Mesothelial cell of epicardium (in vitro differentiated cells): ENCODE measurements at places on chromosomes 5 and 9.

- no peak for DNase-seq
These were observed 41.5 kb upstream of the MACIR start for GRCh38 chr5:103217101-103217500.

- DNase-seq = no peak
These were observed 64.9 kb upstream of the TJP2 start for GRCh38 chr9:69109152-69109551.

DNA sequence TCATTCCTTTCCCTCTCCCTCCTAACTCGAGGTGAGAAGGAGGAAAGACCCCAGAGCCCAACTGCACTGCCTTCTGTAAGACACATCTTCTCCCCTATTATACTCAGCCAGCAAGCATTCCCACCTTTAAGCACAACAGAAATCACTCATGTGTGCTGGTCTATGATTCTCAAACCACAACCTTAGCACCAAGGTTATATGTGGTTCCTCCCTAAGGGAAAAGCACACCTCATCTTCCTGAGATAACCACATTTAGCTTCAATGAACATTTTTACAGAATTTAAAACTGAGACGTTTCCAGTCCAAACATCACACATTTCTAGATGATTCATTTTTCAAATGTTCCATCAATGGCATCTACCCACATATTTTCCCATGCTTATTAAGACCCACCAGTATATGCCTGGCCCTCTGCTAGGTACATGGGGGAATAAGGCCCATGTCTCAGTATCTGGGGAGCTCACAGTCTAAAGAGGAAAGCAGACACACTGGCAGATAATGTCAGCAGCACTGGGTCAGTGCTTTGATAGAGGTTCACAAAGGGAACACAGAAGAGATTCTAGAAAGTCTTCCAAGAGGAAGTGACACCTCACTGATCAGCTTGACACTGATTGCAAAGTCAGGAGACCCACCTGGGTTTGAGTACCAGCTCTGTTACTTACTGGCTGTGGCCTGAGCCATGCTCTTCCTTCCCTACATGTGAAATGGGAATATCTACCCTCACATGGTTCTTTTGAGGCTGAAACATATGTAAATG is 245.4 kb downstream of the DENND1A start:
- DNase-seq = no peak

DNA sequence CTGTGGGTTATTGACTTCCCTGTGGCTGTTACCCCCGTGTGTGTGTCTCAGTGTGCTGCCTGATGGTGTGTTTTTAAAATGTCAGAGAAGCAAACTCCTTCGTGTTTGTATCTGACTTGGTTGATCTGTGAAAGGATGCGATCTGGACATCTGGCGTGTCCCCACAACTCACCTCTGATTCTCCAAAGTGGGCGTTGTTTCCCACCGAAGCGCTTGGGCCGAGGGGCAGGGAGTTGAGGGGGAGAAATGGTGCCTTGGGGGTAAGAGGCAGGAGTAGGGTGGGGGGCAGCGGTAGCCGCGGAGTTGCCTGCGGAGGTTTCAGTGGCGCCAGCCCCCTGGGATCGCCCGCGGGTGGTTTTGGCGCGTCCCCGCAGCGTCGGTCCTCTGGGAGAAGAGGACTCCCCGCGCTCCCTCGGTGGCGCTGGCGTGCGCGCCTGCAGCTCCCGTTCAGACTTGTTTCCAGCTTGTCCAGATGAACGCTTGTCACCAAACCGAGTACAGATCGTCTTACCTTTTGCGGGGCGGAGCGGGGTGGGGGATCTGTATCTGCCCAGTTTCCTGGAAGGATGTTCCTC is 1.1 kb downstream of the MAST4 start:
- peak; percentile 64 for DNase-seq

DNA sequence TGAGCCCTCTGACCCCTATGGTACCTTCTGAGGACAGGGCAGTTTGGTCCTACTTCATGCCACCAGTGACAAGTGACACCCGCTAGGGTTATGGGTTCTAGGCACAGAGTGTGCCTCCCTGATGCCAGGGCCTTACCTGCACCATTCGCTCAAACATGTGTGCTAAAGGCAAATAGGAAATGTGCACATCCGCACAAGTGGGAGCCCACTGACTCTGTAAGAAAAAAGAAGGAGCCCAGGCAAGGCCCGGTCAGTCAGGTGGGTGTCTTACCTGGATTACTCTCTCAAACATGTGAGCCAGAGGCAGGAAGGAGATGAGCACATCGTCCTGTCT is 29.1 kb upstream of the MEIKIN start:
- peak; percentile 17 for DNase-seq

GRCh38 chr9:111483439-111483857 is 735 bp downstream of the ECPAS start:
- DNase-seq = peak; percentile 27

DNA sequence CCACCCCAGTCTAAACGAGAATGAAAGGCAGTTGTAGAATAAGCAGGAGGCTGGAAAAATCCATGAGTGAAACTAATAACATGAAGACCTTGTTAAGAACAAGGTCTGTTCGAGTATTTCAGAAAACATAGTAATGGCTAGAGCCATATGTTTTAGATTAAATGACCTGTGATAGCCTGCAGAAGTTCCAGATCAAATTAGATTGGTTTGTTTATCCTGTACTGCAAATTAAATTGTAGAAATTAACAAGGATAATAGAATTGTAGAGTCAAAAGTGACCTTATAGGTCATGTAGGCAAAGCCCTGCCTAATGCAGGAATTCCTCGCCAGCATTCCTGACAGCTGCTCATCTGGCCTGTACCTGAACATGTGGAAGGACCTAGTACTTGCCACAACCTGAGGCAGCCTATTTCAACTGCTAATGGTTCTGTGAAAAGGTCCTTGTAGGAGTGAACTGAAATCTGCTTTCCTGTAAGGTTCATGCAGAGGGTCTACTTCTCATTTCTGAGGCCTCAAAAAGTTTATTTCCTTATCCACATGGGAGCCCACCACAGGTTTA is 17.2 kb downstream of the LIX1 start:
- no peak for DNase-seq

- DNase-seq = no peak
These were observed 54.8 kb downstream of the MYO10 start for GRCh38 chr5:16881251-16881650.

DNA sequence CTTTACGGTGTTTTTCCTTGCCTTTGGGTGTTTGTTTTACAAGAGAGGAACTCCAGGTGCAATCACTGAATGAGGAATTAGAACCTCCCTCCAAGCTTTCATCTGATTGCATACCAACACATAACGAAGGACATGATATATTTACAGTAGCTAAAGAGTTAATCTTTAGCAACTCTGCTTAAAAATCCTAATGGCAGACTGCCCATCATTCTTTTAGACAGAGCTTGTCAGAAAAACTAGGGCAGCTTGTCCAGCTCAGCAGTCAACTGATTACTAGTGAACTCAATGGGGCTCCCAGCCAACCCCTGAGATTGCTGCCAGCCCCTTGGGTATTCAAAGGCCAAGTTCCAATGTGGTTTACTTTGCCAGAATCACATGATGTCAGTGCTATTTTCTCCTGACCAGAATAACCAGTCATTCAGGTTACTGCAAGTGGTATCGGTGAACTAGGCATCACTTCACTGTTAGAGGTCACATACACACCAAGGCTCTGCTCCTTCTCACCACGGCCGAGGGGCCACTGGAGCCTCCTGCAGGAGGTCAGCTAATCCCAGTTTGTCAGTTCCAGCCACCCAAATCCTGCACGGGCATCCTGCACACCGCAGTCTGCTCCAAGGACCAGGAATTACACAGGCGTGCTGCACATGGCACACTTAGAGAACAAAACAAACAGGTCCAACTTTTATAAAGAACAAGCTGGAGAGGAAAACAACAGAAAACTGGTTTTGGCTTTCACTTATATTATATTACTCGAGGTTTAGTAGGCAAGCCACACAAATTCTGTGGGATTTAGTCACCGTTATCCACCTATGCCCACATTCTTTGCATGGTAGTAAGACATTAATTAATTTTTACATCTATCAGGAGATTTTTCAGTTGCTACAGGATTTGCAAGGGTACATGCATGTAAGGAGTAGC is 62.5 kb downstream of the NFIB start:
- peak; percentile 49 for DNase-seq

DNA sequence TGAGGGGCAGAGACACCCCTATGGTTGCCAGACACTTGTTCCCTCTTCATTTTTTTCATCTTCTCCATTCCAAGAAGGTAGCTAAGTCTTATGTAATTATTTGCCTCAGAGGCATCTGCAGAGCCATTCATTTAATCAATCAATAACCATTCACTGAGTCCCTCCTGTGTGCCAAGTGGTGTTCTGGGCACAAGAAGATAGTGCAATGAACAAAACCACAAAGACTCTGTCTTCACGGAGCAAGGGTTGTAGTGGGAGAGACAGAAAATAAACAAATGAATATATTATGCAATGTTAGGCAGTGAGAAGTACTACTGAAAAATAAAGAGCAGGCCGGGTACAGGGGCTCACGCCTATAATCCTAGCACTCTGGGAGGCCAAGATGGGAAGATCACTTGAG is 41.4 kb upstream of the CTNNA1 start:
- no peak for DNase-seq

DNA sequence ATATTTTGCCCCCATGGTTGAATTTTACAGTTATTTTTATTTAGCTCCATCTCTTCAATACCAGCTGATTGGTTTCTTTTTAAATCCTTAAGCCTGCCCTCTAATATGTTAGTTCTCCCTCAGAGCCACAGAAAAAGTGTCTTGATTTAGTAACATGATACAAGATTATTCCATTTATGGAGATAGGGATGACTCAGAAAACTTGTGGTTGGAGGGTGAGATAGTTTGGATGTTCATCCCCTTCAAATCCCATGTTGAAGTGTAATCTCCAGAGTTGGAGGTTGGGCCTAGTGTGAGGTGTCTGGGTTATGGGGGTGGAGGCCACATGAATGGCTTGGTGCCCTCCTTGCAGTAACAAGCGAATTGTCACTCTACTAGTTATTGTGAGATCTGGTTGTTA is 115.7 kb downstream of the FBXO38 start:
- no peak for DNase-seq

GRCh38 chr9:83652433-83652832 is 29.5 kb downstream of the IDNK start:
- no peak for DNase-seq

DNA sequence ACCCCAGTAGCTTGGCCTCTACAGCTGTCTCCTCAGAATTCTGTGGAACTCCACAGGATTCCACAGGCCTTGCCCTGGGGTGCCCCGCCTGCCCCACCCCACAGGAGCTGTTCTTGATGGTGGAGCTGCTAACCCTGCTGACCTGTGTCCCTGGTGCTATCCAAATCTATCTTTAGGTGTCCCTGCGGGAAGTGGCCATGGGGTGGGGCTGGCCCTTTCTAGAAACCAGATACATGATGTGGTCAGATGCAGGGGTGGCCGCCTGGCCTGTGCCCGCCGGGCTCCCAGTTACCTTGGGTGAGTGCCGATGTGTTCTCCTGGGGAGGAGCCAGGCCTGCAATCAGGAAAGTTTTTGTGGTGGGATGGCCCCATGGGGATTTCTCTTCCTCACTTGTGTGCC is 34.2 kb downstream of the WNK2 start:
- DNase-seq = no peak

- DNase-seq = no peak
These were observed 14.3 kb upstream of the JADE2 start for GRCh38 chr5:134510970-134511795.

GRCh38 chr5:151665613-151666012 is 21.1 kb downstream of the SPARC start:
- DNase-seq = no peak

DNA sequence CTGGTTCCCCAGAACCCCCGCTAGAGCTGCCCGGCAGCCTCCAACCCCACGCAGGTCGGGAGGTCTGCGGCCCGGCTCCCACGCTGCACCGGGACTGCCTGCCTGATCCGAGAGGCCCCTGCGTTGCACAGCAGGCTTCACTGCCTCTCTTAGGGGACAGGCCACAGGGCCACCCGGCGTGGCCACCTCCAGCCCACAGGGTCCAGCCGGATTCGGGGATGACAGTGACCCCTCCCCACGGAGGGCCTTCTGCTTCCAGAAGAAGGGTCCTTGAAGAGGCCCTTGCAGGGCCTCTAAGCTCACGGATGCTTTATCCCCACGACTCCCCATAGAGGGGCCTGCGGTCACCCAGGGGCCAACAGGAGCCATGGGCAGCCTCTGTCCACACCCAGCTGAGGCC is 66.1 kb upstream of the PPP1R26 start:
- DNase-seq = no peak

DNA sequence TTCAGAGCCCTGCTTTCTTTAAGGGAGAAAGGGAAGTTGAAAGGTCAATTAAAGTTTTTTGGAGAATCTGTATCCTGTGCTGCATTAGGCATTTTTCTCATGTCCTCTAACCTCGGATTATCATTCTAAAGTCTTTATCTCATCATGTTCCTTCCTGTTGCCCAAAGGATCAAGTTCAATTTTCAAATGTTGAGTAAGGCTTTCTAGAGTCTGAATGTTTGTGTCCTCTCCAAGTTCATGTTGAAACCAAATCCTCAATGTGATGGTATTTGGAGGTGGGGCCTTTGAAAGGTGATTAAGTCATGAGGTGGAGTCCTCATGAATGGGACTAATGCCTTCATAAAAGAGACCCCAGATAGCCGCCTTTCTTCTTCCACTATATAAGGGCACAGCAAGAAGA is 20.2 kb upstream of the TNC start:
- DNase-seq = no peak

DNA sequence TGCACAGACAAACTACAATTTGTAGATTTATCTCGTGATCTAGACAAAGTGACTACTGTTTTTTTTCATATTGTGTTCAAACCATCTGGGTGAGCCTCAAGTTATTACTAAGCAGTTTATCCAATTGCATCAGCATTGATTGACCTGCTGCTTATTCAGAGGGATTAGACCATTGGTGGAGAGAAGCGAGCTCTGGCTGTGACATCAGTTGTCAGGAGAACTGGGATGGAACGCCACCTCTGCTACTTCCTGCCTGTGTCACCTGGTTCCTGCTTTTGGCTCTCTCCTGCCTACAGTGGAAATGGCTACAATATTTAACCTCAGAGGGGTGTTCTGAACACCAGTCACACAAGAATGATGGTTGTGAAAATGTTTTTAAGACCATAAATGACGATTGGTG is 12.1 kb downstream of the NR4A3 start:
- no peak for DNase-seq

DNA sequence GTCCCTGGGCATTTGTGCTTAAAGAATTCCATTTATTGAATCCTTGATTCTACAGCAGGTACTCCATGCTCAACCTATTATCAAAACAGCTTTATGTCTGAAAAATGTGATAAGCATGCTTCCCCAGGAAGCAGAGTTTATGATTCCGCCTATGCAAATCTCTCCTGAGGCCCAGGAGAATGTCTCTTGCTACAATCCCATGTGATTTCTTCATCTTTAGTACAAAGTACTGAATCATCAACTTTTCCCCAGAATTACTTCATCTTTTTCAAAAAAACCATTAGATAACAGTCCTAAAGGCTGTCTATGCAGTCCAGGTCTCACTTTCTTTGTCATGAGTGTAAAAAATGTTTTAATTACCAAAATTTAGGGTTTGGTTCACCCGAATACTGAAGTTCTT is 130.2 kb upstream of the ADAMTSL1 start:
- DNase-seq = no peak

DNA sequence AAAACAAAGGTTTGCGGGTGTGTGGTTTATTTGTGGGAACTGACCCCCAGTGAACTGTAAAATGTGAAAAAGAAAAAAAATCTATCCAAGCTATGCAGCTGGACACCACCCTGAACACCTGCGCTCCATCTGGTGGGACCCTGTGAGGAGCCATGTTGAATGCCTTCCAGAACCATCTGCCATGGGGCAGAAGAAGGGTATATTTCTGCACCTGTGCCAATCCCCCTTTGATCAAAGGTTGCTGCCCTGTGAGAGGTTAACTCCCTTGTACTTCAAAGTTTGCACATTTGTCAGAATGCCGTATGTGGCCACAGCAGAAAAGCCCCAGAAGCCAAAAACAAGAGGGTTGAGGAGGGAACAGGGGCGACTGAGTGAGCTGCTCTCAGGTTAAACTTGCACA is 148.5 kb upstream of the ALDH1B1 start:
- DNase-seq = no peak
